ENCODE measurements at places on chromosomes 2 and 18.
A peak's percentile ranks its signal among the peaks of the same experiment; 100 is the strongest.

GRCh38 chr2:290090-290722 lies 2.3 kb upstream of the ALKAL2 start:
- DNase-seq, result peak; percentile 69

DNA sequence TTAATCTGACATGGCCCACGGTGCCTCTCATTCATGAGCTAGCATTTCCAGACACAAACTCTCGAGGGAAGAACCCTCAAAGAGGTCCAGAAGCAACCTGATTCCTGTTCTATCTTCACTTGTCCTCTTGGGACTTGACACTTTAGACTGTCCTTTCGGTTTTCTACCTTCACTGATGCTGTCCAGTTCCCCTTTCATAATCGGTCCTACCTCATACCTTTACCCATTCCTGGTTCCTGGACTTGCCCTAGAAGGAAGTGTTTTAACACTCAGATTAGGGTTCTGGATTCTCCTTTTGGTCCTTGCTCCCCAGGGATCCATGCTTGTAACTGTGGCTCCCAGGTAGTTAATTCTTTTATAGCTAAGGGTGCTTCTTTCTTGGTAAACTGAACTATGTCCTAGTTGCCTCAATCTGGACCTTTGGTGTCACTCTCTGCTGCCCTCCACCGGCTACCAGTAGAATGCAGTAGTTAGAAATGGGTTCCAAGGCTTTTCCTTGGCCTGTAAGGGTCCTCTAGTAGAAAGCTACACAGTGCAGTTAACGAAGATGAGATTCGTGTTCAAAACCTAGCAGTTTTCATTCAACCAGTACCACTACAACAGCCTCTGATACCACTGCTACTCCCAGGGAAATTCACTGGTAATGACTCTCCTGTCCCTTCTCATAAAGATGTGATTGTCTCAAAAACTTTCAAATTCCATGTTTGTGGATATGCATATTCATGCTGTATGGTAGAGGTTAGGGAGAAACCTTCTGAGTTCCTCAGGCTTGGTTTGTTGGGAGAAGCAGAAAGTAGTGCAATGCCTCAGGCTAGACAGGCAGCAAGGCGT lies 178.1 kb upstream of the CYP26B1 start:
- peak; percentile 28 for DNase-seq

DNA sequence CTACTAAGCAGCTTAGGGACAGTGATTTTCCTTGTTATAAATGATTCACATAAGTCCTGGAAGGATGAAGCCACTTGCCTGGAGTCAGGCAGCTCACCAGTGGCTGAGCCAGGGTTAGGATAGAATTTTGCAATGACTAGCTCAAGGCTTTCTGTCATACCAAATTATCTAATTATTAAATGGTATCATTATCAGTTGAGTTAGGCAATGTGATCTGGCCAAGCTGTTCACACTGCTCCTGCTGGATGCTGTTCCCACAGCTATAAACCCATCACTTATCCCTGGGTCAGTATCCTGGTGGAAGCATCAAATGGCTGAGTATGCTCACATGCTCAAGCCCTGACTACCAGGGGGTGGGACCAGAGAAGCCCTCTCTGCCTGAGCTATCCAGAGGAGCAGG lies 235.2 kb downstream of the MTX2 start:
- no peak for DNase-seq

- no peak for DNase-seq
Measured at GRCh38 chr2:31271851-31272267, 37.9 kb downstream of the EHD3 start.

- no peak for DNase-seq
Measured at GRCh38 chr2:138182250-138182936, 218.1 kb downstream of the HNMT start.

DNA sequence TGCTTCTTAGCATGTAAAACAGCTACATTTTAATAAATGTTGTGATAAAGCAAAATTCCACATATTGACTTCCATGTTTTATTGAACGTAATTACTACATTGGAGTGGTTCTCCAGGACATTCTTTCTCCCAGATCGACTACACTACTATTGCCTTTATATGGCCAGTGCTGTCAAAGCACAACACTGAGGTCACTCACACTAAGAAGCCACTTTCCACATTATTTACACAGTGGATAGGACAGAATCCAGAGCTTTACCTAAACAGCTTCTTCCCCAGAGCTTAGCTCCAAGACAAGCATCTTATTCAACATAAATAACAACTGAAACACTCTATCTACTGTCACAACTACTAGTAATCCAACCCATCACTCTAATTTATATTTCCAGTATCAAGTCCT lies 73.9 kb upstream of the WDR75 start:
- no peak for DNase-seq

- DNase-seq, result peak; percentile 13
Measured at GRCh38 chr2:172639823-172640222, 83.9 kb downstream of the PDK1 start.

GRCh38 chr2:170885130-170885791 lies 43.8 kb upstream of the GORASP2 start:
- DNase-seq, result no peak

- DNase-seq, result no peak
Measured at GRCh38 chr18:28804512-28805202, 627.7 kb upstream of the CDH2 start.

DNA sequence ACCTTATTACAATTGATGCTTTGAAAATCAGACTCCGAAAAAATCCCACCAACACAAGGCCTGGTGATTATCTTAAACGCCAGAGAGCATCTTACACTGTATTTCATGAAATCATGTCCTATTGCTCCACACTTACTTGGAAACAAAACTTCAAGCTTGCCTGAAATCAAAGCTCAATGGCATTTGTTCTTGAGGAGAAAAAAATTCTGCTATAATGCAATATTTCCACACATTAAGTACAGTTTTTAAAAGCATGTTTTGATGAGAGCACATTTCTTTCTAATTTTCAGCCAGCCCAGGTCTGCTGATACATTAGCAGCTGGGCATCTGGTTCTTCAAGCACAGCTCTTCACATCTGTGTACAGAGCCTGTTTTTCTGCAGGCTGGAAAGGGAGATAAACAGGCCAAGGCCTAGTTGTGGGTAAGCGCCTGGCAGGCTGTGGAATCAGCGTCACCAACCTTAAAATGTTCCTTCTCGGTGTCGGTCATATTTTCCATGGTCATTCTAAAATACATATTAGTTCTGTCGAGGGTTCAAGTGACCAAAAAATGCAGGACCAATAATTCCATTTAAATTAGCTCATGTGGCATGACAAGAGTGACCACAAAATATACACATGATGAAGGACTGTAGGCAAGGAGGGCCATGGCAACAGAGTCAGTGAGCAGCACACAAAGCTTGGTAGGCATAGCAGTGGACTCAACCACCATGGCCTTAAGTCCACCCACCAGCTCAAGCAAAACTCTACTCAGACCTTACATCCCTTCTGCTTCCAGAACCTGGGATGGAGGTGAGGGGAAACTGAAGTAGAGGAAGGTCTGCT lies 20.9 kb downstream of the SLC8A1 start:
- DNase-seq, result no peak

GRCh38 chr2:30147196-30147714 lies 448 bp downstream of the YPEL5 start:
- no peak for DNase-seq

- no peak for DNase-seq
Measured at GRCh38 chr2:142574388-142574787, 303.1 kb upstream of the KYNU start.

GRCh38 chr2:145927131-145927950 lies 1407.4 kb upstream of the ZEB2 start:
- DNase-seq, result peak; percentile 51

DNA sequence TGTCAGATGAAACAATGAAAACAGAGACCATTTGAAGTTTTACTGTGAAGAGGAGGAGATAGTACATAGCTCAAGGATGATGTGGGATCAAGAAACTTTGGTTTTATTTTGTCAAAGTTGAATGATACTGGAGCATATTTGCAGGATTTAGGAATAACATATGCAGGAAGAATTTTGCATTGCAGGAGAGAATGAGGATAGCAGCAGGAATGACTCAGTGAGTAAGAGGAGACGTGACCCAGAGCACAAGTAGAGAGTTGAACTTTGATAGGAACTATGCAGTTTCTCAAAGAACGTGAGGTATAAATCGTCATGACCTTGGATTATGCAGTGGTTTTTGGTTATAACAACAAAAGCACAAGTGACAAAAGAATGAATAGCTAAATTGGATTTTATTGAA lies 47.7 kb downstream of the MAPRE2 start:
- DNase-seq, result no peak
